Right ventricle myocardium inferior (tissue), 1 donor: ENCODE measurements at places on chromosomes 5 and 9. TPM values are rescaled to one million over a fixed set of nuclear protein-coding genes. Genes with fewer than 3 reads are reported as not detected.

The ADAMTS12 gene
- 2.1 TPM for total RNA-seq

The IFNA2 gene
- total RNA-seq, result not detected

The PLAC8L1 gene
- total RNA-seq, result not detected

The PTGDS gene
- total RNA-seq, result 6,282 TPM

The FABP6 gene
- total RNA-seq, result 3.5 TPM

The PRPF4 gene
- 11.0 TPM for total RNA-seq

The ADRB2 gene
- 5.5 TPM for total RNA-seq

The REEP2 gene
- total RNA-seq, result 5.2 TPM

The SPOCK1 gene
- total RNA-seq, result 35.5 TPM

The PRRX2 gene
- 0.54 TPM for total RNA-seq

The VAV2 gene
- total RNA-seq, result 7.6 TPM

The SMIM3 gene
- 19.8 TPM for total RNA-seq

The SV2C gene
- total RNA-seq, result 0.22 TPM

The PCDHAC2 gene
- total RNA-seq, result 0.30 TPM

The ADAM19 gene
- 11.3 TPM for total RNA-seq

The AHRR gene
- total RNA-seq, result 2.1 TPM

The OTP gene
- total RNA-seq, result not detected

The CARTPT gene
- not detected for total RNA-seq

The OR13C5 gene
- total RNA-seq, result not detected

The FREM1 gene
- total RNA-seq, result 2.9 TPM

The MAMDC2 gene
- total RNA-seq, result 10.8 TPM

The LHFPL2 gene
- 6.0 TPM for total RNA-seq

The TNFSF8 gene
- 0.57 TPM for total RNA-seq

The TMC1 gene
- total RNA-seq, result not detected

The FOXD4L6 gene
- not detected for total RNA-seq

The PANK3 gene
- total RNA-seq, result 23.8 TPM

The RNF183 gene
- not detected for total RNA-seq

The IFNA13 gene
- not detected for total RNA-seq

The C5orf52 gene
- total RNA-seq, result not detected

The PPP3R2 gene
- not detected for total RNA-seq

The CDC20B gene
- not detected for total RNA-seq

The STKLD1 gene
- total RNA-seq, result 0.27 TPM

The GZMA gene
- 1.7 TPM for total RNA-seq

The OSTF1 gene
- total RNA-seq, result 25.0 TPM

The ABO gene
- total RNA-seq, result 1.5 TPM

The LRRC70 gene
- total RNA-seq, result 1.0 TPM

The NIM1K gene
- 0.14 TPM for total RNA-seq
